ENCODE measurements at places on chromosomes 16 and 17.

GRCh38 chr17:59154721-59155438 is at the start of gene SKA2:
Gene SKA2 (minus strand): TSS chr17:59155186. CDS start chr17:59155163, 23 bp downstream.
- no peak for DNase-seq

- DNase-seq, result no peak
Observed at GRCh38 chr17:79515646-79516571, 94.9 kb downstream of the RBFOX3 start.

DNA sequence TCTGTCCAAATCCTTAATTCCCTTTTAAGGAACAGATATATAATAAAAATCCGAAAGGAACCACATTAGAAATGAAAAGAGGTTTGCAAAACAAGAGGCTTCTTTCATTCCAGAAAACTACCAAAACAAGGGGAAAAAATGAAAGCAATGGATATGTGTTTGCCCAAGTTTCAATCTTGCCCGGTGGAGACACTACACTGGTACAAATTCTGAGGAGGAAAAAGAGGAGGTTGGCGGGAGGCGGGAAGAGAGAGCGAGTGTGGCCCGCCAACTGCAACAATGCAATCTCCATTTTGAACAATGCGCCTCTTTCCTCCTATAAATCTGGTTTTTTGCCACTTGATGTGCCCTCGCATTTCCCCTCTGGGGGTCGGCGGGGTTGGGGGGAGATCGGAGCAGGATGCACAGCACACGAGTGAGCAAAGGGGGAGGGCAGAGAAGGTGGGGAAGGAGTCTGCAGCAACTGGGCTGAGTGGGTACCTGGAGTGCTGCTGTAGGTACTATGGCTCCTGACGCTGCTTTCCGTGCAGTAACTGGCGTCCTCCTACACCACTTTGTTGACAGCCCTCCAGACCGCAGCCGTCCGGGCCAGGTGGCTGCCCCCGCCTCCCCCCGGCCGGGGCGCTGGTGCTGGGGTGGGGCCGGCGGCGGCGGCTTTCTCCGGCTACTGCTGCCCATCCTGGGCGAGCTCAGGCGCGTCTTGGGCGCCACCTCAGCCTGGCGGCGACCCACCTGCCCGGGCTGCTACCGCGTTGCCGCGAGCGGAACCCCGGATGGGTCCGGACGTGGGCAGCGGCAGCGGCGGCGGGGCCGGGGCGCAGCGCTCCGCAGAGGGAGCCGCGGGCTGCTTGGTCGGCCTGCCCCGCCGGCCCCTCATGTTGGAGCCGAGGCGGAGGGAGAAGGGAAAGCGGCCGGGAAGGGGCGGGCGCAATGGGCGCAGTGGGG is 93.8 kb upstream of the PLEKHM1 start:
- DNase-seq, result peak; percentile 40

GRCh38 chr16:70804153-70804733 is 3.3 kb upstream of the VAC14 start:
- DNase-seq, result peak; percentile 63

DNA sequence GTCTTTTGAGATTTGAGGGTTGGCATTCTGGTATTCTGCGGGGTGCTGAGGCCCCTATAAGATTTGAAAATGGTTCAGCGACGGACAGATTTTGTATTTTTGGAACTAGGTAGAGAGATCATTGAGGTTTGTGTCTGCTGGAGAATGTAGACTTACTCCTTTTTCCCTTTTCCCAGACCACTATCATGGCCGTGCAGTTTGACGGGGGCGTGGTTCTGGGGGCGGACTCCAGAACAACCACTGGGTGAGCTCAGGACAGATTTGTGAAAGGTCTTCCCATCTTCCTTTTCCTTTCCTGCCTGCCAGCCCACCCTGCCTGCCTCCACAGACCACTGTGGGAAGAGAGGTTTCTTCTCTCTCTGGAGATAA is 572 bp downstream of the PSMB6 start:
- DNase-seq, result no peak

GRCh38 chr17:21454441-21454840 is 78.3 kb downstream of the KCNJ12 start:
- DNase-seq, result no peak

DNA sequence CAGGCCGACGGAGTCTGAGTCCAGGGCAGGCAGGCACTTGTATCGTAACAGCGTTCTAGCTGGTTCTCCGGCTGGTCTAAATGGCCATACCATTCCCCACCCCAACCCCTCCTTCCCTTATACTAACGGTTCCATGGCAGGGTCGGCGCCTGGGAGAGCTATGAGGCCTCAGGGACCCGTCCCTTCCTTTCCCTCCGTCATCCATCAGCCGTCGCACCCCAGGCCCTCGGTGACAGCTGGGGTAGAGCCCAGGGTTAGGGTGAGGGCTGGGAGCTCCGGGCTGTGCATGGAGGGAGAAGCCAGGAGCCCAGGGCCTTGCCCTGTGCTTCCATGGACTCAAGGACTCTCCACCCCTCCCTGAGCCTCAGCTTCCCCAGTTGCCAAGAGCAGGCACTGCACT is 101.4 kb downstream of the RBFOX3 start:
- DNase-seq, result no peak

- DNase-seq, result peak; percentile 16
Observed at GRCh38 chr17:16820161-16820877, 130.3 kb downstream of the CCDC144A start.

DNA sequence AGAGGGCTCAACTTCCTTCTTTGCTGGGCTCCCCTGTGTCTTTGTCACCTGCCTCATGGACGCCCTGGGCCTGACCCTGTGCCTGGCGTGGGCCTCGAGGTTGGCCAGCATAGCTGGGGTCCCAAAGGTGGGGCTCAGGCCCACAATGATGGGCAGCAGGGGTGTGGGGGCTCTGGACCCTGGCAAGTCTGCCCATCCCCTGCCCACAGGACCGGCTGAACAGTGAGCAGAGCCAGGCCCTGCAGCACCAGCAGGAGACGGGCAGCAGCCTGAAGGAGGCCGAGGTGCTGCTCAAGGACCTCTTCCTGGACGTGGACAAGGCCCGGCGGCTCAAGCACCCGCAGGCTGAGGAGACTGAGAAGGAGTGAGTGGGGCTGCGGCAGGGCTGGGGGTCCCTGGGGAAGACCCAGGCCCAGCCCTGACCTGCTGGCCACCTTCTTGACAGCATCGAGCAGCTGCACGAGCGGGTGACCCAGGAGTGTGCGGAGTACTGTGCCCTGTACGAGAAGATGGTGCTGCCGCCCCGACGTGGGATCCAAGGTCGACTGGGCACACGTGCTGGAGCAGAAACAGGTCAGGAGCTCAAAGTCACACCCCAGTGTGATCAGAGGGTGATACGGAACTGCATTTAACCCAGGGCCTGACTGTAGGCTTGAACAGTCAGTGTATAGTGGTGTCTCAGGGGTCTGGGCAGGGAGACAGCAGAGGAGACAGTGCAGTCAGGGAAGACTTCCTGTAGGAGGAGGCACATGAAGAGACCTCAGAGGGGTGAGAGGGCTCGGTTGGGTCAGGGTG is 3.8 kb downstream of the EVPLL start:
- DNase-seq, result no peak

- no peak for DNase-seq
Observed at GRCh38 chr17:48725288-48726064, 2.5 kb downstream of the PRAC2 start.

DNA sequence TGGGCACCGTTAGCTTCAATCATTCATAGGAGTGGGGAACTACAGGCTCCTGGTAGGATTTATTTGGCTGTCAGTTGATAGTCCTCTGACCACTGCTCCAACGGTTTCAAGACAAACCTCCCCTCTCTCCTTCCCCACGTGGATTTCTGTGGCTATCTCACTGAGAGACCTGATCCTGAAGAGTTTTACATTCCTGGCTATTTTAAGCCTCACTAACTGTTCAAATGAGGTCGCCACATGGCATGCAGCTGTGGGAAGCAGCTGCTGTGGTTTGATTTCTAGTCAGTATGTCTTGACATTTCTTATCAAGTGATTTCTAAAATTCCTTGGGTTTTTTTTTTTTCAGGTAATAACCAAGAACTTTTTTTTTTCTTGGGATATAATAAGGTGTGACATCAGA is 38.3 kb downstream of the CDK5R1 start:
- no peak for DNase-seq

DNA sequence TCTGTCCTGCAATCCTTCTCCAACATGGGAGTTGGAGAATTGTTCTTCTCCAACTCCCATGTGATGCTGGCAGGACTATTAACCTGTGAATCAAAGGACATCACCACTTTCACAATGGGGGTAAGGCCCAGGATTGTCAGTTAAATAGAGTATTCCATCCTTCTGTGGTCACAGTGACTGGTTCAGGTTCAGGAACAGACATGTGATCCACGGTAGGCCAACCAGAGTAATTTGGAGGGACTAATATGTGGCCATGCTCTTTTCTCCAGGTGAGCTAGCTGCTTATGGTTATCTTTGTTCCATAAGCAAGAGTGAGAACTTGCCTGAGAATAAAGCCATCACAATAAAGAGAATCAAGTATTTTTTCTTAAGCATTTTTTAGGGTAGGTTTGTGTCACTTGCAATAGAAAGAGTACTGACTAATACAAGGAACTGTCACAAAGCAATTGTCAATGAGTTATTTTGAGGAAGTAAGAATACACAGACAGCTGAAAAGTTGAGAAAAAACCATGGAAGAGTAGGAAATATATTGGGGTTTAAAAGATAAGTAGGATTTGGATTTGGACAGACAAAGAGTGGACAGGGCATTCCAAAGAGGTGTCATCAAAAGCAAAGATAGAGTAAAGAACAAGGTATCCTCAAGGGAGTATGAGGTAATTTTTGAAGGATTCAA is 63.4 kb downstream of the BRIP1 start:
- DNase-seq, result no peak

DNA sequence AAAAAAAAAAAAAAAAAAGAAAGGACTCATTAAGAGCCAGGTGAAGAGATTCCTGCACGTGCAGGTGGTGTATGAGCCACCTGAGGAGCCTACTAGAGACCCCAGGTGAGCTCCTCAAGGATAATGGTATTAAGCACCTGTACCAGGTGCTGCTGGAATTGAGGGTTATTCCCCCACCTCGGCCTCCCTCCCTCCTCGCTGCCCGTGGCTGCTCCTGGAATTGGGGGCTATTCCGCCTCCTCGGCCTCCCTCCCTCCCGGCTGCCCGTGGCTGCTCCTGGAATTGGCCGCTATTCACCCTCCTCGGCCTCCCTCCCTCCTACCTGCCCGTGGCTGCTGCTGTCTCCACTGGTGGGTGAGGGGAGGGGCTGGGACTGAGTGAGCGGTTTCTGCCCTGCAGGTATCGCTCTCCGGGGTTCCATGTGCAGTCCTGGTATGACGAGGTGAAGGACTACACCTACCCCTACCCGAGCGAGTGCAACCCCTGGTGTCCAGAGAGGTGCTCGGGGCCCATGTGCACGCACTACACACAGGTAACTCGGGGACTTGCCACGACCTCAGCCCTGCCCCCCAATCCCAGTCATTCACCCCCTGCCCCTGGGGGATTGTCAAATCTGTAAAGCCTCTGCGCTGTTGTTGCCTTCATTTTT is 29.3 kb downstream of the CRISPLD2 start:
- DNase-seq, result no peak

DNA sequence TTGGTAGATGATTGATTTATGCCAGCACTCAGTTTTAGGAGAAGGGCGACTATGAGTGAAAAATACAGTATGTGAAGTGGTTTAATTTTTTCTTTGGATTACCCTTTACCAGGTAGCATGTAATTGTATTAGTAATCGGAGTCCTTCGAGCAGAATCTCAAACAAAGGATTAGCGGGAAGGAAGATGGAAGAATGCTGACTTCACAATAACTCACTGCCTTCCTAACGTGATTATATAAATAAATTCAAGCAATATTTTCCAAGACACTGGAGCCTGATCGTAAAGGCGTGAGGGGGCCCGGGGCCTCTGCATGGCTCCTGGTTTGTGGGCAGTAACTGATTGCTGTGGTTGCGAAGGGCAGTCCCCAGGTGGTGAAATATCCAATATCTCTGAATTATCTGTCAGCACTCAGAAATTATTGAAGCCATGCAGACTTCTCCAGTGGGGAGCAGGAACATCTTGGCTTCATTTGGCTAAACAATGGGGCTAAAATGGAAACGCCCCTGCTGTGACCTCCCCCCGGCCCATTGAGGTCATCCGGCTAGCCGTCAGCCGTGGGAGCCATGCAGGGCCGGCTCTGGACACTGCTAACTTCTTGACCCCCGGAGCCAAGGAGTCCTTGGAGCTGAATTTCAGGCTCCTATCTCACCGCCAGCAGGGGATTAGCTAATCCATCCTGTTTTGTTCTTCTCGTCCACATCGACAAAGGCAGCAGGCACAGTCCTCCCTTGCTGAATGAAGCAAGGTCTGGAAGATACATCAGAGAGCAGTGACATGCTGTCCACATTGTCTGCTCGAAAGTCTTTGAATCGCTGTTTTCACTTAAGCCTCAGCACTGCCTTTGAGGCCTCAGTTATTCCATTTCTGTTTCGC is 295.9 kb upstream of the N4BP1 start:
- DNase-seq, result no peak

DNA sequence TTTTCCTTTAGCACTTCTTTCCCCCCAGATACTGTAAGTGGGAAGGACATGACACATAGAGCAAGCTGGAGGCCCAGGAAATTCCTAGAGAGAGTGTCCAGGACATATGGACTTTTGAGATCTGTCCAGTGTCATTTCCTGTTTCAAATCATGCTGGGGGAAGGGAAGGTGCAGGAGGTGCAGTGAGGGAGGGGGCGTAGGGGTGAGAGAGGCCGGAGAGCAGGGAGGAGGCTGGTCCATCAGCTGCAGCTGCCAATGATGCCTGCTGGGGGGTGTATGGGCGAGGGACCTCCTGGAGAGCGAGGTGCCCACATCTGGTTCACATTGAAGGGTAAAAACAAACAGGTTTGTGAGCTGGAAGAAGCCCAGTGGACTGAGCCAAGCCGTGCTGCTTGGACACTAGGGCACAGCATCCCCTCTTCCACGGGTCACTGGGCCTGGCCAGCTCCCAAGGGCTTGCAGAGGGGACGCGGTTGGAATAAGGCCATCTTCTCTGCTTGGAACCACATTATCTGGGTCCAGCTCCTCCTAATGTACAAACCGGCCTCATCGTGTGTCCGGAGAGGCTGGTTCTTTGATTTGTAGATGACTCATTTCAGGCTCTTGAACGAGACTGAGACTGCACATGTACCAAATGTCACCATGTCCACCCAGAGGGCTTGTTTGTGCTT is 70.4 kb upstream of the SMURF2 start:
- no peak for DNase-seq

DNA sequence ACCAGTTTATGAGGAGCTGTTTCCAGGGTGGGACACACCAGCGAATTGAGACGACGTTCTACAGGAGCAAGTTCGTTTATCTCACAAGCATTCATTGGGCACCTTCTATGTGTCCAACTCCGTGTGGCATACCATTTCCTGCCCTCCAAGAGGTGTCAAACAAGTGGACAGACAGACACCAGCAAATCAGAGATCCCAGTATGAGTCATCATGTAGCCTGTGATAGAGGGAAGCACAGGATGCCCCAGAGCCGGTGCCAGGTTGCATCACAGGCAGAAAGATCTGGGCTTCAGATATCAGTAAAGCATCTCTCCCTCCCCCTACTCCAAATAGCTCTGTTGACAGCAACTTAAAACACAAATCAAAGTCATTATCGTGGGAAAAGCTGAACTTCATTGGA is 31.8 kb upstream of the MAF start:
- no peak for DNase-seq
